ENCODE measurements at places on chromosomes 7 and 10.

GRCh38 chr10:6080417-6080973 lies 8.3 kb upstream of the RBM17 start:
- no peak for DNase-seq

DNA sequence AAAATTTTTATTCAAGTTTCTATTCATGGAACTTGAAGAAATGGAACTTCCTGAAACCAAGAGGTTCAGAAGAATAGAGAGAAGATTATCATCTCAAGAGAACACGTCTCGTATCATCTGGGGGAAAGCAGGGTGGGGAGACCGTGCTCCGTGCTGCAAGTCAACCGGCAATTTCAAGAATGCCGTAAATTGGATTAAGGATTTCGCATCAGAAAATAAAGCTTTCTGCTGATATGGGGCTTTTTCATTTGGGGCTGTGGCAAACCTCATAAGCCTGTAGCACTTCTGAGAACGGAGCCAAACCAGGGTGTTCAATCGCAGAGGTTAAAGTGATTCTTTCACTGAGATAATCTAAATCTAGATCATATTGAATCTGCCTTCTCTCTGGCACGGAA lies 150.1 kb upstream of the NPS start:
- no peak for DNase-seq

DNA sequence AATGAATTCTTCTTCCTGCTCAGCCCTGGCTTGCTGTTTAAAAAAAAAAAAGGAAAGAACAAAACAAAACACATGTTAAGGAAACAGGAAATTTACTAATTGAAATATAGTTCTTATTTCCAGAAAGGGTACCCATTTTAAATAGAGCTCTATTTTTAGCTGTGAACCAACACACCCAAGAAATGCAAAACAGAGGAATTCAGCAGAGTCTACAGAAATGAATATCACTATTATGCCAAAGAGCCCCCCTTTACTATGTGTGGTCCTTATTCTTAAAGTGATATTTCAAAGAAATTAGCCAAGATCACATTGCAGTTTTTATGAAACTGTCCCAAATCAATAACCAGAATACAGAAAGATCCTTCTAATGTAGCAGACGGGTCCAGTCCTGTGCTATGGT lies 53.7 kb downstream of the CCDC6 start:
- DNase-seq: no peak

- DNase-seq: no peak
Observed at GRCh38 chr7:22611758-22612079, 111.7 kb upstream of the STEAP1B start.

- DNase-seq: peak; percentile 90
Observed at GRCh38 chr10:114634609-114634979, 23.5 kb downstream of the ABLIM1 start.

DNA sequence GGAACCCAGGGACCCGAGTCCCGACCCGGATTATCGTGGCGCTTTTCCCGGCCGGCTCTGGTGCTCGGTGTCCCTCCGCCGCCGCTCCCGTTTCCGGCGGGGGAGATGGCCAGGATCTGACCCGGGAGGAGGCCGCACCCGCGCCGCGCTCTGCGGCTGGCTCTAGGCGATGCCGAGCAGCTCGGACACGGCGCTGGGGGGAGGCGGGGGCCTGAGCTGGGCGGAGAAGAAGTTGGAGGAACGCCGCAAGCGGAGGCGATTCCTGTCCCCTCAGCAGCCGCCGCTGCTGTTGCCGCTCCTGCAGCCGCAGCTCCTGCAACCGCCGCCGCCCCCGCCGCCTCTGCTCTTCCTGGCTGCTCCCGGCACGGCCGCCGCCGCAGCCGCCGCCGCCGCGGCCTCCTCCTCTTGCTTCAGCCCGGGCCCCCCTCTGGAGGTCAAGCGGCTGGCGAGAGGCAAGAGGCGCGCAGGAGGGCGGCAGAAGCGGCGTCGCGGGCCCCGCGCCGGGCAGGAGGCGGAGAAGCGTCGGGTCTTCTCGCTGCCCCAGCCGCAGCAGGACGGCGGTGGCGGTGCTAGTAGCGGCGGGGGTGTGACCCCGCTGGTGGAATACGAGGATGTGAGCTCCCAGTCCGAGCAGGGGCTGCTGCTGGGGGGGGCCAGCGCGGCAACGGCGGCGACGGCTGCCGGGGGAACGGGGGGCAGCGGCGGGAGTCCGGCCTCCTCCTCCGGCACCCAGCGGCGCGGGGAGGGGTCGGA lies 593 bp downstream of the CDK13 start:
- peak; percentile 11 for DNase-seq

DNA sequence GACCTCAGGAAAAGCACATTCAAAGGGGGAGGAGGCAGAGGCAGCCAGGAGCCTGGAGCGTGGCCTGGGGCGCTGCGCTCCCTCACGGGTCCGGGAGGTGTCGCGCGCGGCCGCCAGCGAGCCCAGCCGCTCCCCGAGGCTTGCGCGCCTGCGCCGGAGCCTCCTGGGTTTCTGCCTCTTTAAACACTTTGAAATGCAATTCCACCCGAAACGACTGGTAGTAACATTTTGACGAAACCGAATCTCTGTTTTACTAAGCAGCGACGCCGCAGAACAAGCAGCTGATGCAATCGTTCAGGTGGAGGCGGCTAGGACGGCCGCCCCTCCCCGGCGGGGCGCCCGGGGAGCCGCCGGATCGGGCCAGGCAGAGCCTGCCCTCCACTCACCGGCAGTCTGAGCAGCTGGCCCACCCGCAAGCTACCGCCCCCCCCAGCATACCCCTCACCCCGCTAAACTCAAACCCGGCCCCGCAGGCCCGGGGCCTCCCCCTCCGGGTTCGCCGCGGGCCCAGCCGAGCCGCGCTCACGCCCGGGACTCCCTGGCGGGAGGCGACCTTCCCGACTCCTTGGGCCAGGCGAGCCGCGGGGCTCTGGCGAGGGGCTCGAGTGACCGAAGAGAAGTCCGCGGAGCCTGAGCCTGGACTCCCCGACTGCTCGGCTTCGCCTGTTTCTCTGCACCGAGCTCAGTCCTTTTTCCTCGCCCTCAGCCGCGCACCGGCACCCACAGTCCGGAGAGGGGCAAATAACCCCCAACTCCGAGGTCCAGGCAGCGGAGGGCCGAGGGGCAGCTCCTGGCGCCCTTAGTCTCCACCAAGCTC lies 3.2 kb downstream of the MKX start:
- DNase-seq: peak; percentile 76

- DNase-seq: no peak
Observed at GRCh38 chr7:44466300-44467216, 23.9 kb downstream of the NUDCD3 start.

DNA sequence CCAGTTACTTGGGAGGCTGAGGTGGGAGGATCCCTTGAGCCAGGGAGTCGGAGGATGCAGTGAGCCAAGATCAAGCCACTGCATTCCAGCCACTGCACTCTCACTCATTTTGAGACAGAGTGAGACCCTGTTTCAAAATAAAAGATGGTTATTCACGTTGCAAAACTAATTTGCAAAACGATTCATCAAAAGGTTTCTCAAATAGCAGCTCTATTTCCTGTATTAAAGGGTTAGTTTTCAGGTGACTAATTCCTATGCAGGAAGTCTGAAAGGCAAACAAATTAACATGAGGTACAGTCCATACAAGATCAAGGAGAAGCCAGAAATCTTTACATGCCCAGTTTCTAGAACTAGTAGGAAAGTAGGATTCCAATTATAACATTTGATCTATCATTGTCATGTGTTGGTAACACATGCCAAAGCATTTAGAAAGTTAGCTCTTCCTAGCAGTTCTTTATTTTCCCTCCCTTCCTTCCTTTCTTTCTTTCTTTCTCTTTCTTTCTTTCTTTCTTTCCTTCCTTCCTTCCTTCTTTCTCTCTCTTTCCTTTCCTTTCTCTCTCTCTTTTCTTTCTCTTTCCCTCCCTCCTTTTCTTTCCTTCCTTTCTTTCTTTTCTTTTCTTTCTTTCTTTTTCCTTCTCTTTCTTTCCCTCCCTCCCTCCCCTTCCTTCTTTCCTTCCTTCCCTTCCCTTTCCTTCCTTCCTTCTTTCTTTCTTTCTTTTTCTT lies 49.3 kb downstream of the DENND2A start:
- no peak for DNase-seq
